ENCODE measurements at places on chromosomes 3 and 15.

DNA sequence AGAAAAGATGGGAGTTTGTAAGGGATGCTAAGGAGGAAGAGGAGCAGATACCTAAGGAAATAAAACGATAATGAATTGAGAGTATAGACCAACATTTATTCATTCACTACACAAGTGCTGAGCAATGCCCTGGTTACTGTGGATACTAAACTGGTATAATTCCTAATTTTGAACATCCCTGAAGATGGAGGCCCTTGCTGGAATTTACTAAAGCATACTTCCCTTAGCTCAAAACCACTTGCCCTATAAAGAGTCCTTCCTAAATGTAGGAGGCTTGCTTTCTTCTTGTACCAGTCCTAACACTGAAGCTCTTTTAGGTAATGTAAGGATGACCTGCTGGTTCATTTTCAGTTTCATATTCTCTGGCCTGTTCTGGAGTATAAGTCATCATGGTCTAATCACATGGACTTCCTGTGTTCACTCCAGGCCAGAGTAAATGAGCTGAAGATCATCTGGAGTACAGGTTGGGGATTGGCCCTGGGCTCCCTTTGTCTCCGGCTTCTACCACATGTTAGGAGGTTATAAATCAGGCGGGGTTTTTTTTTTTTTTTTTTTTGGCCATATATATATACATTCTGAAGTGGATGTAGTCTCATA is 40.1 kb upstream of the MTMR10 start:
- DNase-seq, result no peak

DNA sequence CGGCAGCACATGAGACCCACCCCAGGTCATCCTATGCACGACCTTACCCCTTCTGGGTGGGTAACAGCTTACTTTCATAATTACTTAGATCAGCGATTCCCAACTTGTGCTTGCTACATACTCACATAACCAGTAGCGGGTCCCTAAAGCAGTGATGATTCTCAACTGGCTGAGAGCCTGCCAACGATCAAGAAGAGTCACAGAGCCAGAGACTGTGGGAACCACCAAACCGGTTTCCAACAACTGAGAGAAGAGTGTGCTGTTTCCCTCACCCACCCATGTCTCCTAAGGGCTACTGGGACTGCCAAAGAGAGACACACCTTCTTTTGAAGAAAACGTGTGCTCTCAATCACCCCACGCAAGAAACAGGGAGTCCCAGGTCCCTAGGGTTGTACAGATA is 12.0 kb upstream of the XXYLT1 start:
- DNase-seq, result no peak

- DNase-seq, result no peak
Measured at GRCh38 chr3:177930771-177931170, 605.5 kb upstream of the KCNMB2 start.

DNA sequence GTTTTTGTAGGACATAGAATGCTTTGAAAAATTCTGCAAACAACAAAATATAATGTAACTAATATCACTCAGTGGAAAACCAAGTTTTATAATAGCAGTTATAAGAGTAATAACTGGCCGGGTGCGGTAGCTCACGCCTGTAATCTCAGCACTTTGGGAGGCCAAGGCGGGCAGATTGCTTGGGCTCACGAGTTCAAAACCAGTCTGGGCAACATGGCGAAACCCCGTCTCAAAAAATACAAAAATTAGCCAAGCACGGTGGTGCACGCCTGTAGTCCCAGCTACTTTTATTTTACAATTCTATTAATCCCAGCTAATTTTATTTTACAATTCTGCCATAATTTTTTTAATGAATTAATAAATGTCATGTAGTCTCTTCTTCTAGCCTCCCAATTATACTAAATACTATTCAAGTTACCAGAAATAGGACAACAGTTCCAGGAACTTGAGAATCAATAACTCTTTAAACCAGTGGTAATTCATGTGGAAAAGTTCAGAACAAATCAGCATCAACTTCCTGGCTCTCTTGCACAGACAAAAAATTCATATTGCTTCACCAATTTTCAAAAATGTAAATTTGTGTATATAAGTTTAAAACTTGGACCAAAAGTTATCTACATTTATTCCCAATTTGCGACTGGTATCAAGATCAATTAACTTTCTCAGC is 2.2 kb downstream of the DENND4A start:
- no peak for DNase-seq

- no peak for DNase-seq
Measured at GRCh38 chr3:108322352-108322751, 26.0 kb downstream of the HHLA2 start.

GRCh38 chr15:77584201-77584600 is 48.5 kb downstream of the LINGO1 start:
- peak; percentile 89 for DNase-seq

- DNase-seq, result peak; percentile 74
Measured at GRCh38 chr3:169147238-169148008, 516.1 kb downstream of the MECOM start.

GRCh38 chr3:74591342-74591741 is 23.1 kb downstream of the CNTN3 start:
- DNase-seq, result no peak

DNA sequence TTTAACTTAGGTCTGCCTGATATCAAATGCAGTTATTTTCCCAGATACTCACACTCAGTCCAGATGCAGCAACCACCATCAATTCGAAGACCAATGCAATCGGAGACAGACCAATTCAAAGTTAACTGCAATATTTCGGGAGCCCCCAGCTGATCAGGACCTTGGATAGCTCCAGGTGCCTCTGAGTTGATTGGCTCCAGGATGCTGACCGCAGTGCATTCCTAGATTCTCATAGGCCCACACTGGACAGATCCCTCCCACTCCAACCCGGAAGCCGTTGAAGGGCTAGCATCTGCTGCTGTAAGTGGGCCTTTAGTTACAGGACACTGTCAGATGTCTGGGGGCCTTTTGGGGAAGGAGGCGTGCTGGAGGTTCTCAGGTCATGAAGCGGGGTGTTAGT is 89.5 kb upstream of the ATP2B2 start:
- DNase-seq, result peak; percentile 96

Measured in H7 (cell line).